ENCODE measurements at places on chromosomes 13 and 19. TPM values are rescaled to one million over a fixed set of nuclear protein-coding genes. Genes with fewer than 3 reads are reported as not detected.

- H3K4me1 ChIP-seq, result peaks cover 38% of the 10 kb centered on the region
- DNase-seq, result no peak
- H3K27ac ChIP-seq, result no peak overlapping the region
Observed at GRCh38 chr13:44843403-44843802, 145.9 kb downstream of the NUFIP1 start.

ZSCAN4 gene
- total RNA-seq, result not detected

DNA sequence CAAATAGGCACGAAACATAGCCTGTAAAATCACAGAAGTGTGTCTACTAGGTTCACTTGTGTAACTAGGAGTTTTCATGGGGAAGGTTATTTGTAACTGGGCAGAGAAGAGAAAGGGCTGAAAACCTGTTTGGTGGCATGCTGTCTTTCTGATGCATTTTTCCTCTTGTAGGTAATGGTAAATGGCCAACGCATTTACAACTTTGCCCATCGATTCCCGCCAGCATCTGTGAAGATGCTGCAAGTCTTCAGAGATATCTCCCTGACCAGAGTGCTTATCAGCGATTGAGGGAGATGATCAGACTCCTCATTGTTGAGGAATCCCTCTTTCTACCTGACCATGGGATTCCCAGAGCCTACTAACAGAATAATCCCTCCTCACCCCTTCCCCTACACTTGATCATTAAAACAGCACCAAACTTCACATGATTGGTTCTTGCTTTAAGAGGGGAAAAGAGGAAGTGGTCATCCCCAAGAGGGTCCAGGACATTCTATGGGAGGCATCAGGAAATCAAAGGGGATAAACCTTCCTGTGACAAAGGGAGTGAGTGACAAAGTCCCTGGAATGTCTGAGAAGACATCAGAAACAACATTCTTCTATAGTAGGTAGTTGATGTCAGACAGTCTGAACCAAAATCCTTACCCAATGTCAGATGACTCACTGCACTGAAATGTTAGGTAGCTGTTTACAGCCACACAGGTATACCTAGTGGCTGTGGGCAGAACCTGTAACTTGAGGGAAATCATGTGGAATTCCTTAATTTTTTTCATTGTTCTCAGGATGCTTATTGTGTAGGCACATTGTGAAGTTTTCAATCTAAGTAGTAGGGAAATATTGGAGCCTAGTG lies 5.0 kb downstream of the LGALS14 start:
- H3K4me1 ChIP-seq, result no peaks in the 10 kb centered on the region
- H3K36me3 ChIP-seq, result no peaks in the 10 kb centered on the region
- H3K27ac ChIP-seq, result no peak overlapping the region

DNA sequence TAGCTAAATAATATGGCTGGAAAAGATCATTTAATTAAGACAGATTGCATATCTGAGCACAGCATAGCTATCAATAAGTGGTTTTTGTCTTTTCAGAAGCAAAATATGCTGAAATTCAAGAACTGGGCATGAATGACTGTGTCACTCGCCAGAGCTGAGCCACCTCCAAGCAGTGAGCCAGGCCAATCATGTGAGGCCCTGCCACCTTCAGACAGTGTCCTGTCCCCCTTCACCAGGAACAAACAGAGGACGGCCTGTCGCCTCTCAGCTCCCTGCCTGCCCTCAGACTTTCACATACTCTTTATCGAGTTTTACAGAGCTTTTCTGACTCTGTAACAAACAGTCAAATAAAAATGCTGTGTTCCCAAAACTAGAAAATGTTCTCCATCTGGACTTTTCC lies 171.0 kb upstream of the TSC22D1 start:
- DNase-seq, result no peak
- no peaks in the 10 kb centered on the region for H3K27me3 ChIP-seq
- H3K4me1 ChIP-seq, result no peaks in the 10 kb centered on the region
- no peaks in the 10 kb centered on the region for H3K36me3 ChIP-seq
- no peak overlapping the region for H3K27ac ChIP-seq

GRCh38 chr19:843180-843835 lies 2.5 kb downstream of the PRTN3 start:
- H3K4me1 ChIP-seq, result no peaks in the 10 kb centered on the region
- H3K27ac ChIP-seq, result no peak overlapping the region
- no peaks in the 10 kb centered on the region for H3K27me3 ChIP-seq
- no peaks in the 10 kb centered on the region for H3K36me3 ChIP-seq

DNA sequence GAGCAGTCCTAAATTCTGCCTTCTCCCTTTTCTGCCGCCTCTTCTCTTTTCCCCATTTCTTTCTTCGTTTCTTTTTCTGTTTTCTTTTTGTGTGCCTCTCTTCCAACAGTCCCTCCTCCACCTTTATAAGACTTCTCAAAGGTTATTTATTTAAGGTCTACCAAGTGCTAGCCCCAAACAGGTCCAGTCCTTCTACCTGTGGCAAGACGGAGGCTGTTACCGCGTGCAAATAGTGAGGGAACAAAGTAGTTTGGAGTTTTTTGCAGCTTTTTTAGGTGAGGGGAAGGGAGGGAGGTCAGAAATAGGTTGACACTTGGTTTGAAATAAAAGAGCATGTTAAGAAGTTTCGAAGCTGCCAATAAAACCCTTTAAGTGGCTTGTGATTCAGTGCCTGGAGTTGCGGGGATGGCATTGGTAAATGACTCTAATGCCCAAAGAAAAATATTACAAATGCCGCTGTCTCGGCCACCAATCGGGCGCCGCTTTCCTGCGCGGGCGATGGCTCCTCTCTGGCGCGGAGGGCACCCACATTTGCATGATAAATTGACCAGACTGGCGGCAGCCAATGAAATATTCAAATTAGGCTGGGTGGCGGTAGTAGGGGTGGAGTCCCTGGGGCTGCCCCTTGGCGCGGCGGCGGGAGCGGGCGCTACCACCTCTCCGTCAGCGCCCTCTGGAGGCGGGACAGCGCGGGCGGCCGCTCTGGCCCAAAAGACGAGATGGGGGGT lies 7.5 kb upstream of the TSHZ3 start:
- H3K4me1 ChIP-seq, result no peaks in the 10 kb centered on the region
- no peaks in the 10 kb centered on the region for H3K36me3 ChIP-seq
- peaks cover 48% of the 10 kb centered on the region for H3K27me3 ChIP-seq
- H3K27ac ChIP-seq, result no peak overlapping the region
- DNase-seq, result no peak

DNA sequence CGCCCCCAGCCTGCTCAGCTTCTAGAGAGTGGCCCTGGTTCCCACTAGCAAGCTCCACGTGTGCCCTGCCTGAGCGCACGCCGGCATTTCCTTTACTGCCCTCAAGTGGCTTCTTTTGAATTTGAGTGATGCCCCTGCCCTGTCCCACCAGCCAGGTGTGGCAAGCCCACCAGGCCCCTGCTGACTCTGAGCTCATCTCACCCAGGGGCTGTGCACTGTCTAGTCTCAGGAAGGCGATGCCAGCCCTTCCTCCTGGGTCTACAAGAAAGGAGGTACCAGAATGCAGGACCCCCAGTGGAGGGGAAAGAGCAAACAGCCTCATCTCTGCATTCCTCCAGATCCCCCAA lies 17.3 kb upstream of the EPHX3 start:
- H3K4me1 ChIP-seq, result peaks cover 42% of the 10 kb centered on the region
- H3K27ac ChIP-seq, result peak overlapping the region; percentile 84
- H3K27me3 ChIP-seq, result no peaks in the 10 kb centered on the region
- DNase-seq, result no peak
- H3K36me3 ChIP-seq, result peaks cover 45% of the 10 kb centered on the region
